ENCODE measurements at places on chromosomes 13 and 19.

GRCh38 chr13:97359181-97360057 lies 74.5 kb upstream of the RAP2A start:
- peak; percentile 9 for DNase-seq

DNA sequence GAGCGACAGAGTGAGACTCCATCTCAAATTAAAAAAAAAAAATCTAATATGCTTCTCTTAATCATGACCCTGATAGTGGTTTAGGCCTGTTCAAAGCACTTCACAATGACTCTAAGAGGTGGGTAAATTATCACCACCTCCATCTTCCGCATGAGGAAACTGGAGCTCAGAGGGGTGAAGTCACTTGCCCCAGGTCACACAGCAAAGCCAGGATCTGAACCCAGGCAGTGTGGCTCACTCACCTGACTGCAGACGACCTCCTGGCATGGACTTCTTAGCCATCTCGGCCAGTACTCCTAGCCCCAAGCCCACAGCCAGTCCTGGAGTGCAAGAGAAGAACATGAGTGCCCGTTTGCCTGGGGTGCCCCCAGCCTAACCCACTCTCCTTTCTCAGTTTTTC lies 6.9 kb downstream of the COQ8B start:
- DNase-seq: no peak

GRCh38 chr13:21698817-21699679 lies 28.2 kb downstream of the FGF9 start:
- DNase-seq: no peak

DNA sequence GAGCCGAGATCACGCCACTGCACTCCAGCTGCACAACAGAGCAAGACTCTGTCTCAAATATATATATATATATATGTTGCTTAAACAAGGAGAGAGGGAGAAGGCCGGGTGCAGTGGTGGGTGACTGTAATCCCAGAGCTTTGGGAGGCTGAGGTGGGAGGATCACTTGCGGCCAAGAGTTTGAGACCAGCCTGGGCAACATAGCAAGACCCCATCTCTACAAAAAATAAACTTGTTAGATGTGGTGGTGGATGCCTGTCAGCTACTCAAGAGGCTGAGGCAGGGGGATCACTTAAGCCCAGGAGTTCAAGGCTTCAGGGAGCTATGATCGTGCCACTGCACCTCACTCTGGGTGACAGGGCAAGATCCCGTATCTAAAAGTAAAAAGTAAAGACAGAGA lies 5.3 kb upstream of the HSD17B14 start:
- no peak for DNase-seq

GRCh38 chr13:112657850-112658445 lies 31.9 kb upstream of the ATP11A start:
- DNase-seq: no peak

DNA sequence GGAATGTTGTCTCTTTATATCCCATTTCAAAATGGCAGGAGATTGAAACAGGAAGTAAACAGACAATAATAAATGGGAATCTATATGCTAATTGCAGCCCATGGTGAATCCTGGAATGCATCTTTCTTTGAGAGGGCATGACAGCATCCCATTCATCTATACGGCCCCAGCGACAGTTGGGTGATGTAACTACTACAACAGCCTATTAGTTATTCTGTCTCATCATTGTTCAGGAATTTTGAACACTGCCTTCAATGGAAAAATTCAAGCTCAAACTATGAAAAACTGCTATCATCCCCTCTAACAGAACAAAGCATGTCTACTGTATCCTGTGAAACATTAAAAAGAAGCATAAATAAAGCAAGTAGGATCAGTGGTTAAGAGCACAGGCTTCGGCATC lies 262.1 kb downstream of the DCT start:
- DNase-seq: no peak

- DNase-seq: peak; percentile 89
Measured at GRCh38 chr19:48445606-48446481, at the start of gene GRWD1. TSS of gene GRWD1 (plus strand) at chr19:48445983. CDS start at chr19:48446006, 23 bp downstream.

- no peak for DNase-seq
Measured at GRCh38 chr19:43564800-43565199, 10.5 kb downstream of the XRCC1 start.
